Pancreas (tissue), 10 donors: ENCODE measurements at places on chromosomes 3 and 15. TPM values are rescaled to one million over a fixed set of nuclear protein-coding genes. Genes with fewer than 3 reads are reported as not detected.

Gene GOLGA6L26
- total RNA-seq: not detected

GRCh38 chr15:101684384-101684783 is 32.2 kb upstream of the TM2D3 start:
- no peak for DNase-seq

DNA sequence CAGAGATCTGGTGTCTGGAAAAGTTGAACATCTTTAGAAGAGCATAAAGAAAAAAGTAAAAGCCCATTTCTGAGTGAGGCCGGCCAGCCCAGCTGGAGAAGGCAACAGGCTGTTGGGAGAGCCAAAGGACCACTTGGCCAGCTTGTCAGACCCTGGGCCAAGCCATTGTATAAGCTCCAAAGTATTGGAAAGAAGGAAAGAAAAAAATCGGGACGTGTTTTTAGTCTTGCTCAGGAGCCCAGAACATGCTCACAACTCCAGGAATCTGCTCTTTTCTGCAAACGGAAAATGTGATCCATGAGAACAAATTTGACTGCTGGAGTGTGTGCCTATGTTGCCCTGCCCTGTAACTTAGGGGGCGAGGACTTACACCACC is 10.4 kb upstream of the CLPX start:
- no peak for DNase-seq

Gene USP50
- total RNA-seq: not detected

- DNase-seq: no peak
Observed at GRCh38 chr3:72279631-72280041, 494.7 kb upstream of the PROK2 start.

Gene MAP2K5
- 13.9 TPM for total RNA-seq

DNA sequence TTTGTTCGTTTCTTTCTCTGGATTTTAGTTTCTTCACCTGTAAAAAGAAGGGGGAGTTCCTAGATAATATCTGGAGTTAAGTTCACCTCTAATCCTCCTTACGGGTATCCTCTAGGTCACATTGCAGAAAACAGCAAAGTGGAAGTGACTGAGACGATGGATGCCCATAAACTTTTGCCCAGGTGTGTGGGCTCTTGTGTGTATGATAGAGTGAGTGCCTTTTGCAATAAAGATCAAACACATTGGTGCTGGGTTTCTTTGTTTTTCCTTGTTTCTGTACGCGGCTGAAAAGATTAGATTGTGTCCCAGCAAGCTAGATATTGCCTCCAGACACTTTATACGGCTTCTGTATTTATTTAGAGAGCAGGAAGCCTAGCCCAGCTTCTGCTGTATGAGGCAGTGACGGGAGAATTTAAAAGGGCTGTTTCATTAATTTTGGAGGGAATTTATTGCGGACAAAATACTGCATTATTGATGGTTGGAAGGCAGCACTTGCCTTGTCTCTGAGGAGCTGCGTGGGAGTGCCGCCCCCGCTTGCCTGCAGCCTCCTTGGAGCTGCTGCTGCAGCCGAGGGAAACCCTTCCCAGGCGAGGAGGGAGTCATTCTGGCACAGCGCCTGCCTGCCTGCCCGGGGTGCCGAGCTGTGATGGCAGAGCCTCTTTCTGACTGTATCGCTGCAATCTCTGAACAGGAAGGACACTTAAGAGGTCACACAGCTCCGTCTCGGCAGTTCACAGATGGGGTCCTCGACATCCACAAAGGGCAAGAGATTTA is 38.5 kb downstream of the PYDC2 start:
- DNase-seq: peak; percentile 69

GRCh38 chr3:67083277-67083676 is 85.2 kb downstream of the KBTBD8 start:
- DNase-seq: no peak

- no peak for DNase-seq
Observed at GRCh38 chr15:73951601-73952000, 25.3 kb downstream of the LOXL1 start.

DNA sequence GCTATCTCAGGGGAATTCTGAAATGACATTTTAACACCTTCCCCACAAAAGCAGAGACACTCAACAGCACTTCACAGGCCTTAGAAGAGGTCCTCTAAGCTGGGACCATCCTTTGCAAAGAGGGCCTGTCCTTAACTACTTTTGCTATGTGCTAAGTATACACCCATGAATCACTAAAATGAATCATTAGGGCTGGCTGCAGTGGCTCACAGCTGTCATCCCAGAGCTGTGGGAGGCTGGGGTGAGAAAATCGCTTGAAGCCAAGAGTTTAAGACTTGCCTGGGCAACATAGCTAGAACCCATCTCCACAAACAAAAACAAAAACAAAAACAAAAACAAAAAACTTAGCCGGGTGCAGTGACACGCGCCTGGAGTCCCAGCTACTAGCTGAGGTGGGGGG is 53.9 kb upstream of the MELTF start:
- no peak for DNase-seq

DNA sequence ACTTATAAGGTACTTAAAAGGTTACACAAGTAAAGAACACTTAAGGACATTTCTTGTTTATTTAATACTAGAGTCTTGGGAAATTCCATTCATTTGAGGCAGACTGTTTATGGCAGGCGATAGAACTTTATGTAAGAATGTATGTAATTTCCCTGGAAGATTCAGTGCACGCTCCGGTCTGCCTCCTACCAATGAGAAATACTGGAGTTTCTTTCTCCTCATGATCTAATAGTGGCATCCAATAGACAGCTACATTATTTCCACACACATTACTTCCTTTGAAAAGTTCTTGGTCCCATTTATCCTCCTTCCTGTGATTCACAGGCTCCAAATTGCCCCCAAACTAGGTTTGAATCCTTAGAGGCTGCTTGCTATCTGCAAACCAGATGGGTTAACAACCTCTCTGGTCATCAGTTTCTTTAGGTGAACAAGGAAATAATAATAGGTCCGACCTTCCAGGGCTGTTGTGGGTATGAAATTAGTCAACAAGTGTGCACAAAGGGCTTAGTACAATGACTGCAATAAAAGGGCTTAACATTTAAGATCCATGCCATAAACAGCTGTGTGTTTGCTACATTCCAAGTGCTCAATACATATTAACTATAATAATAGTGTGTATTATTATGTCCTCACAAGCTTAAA is 30.7 kb downstream of the EIF4E3 start:
- no peak for DNase-seq

DNA sequence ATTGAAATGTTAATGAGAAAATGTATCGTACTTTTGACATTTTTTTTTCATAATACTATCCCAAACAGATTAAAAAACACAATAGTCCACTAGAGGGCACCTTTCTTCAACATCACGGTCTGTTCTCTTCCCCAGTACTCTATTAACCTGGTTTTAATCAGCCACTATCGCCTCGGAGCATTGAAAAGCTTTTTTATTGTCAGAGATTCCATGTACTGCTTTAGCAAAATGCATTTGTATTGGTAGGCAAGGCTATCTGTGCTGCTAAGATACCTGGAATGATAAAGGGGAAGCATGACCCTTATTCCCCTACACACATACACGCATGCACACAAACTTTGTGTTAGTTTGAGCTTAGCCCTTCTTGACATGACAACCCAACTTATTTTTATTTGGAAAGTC is 160.1 kb upstream of the IL12A start:
- DNase-seq: no peak

GRCh38 chr3:51773529-51774056 is 5.4 kb downstream of the IQCF6 start:
- no peak for DNase-seq

Gene COPS2
- total RNA-seq: 47.0 TPM

Gene PLCL2
- total RNA-seq: 7.2 TPM
